ENCODE measurements at places on chromosomes 2 and 18.

DNA sequence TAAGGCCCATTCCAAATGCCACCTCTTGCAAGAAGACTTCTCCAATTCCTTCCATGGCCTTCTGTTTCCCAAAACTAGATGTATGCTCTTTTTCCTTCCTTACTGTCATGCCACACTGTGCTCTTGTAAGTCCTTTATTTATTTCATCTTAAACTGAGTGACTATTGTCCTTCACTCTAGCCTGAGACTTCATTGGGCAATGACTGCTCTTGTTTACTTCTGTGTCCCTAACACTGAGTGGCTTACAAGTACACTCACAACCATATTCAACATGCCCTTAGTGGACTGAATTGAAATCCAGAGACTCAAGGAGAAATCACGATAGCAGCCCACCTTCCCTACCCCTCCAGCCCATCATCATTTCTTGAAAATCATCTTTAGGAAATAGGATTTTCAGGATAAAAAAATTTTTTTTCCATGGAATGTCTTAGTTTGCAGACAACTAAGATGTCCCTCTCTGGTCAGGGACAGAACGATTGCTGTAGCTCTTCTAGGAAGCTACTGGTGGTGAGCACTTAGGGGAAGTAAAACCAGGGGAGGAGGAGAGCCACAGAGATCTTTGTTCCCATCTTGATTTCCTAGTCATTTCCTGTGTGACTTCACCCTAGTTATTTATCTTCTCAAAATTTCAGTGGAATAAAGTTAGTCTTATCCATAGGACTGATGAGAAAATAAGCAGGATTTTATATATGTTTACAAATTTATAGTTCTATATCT is 80.7 kb downstream of the CYRIA start:
- DNase-seq: no peak

- peak; percentile 61 for DNase-seq
Measured at GRCh38 chr18:14978962-14979535, 231.1 kb downstream of the ANKRD30B start.

DNA sequence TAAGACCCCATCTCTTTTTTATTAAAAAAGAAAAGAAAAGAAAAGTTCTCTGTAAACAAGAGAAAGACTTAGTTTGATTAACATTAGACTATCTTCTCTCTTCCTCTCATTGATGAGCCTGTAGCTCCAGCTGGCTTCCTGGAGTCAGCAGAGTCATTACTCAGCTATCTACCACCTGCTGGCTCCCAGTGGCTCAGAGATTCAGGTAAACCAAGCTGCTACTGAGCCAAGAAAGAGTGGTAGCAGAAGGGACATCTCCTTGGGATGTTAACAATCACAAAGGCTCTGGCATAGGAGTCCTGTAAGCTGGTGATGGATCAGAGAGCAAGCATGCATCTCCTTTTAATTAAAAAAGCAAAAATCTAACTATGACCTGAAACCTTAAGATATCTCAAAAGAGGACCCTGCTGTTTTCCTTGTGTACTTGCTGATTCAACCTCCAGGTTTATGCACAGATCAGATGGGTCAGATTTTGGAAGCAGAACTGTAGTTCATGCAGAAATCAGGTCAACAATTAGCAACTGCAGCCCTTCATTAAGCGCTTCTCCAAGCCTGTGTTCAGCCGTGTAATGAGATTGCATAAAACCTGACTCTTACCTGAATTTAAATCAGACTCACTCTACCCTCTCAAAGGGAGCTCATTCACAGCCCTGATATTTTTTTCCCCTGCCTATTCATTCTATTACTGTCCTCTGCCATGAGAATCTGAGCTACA is 225.8 kb downstream of the RNF152 start:
- DNase-seq: no peak

DNA sequence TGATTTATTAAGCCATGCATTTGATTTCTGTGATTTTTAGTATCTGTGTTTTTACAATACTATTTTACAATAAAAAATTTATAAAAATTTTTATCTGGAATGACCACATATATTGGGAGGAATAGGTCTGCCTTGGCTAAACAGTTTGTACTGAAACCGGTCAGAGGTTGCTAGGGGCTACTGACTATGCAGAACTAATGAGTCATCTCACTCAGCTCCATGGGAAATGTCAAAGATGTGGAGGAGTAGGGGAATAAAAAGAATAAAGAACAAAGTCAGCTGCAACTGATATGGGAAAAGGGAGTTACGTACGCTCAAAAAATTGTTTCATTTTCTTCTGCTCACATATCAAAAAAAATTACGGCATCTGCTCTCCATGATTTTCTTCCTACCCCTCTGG is 8.6 kb upstream of the TMEM163 start:
- DNase-seq: no peak

GRCh38 chr2:61969376-61969775 is 63.9 kb downstream of the COMMD1 start:
- DNase-seq: no peak
